ENCODE measurements at places on chromosomes 13 and 19. TPM values are rescaled to one million over a fixed set of nuclear protein-coding genes. Genes with fewer than 3 reads are reported as not detected.

DNA sequence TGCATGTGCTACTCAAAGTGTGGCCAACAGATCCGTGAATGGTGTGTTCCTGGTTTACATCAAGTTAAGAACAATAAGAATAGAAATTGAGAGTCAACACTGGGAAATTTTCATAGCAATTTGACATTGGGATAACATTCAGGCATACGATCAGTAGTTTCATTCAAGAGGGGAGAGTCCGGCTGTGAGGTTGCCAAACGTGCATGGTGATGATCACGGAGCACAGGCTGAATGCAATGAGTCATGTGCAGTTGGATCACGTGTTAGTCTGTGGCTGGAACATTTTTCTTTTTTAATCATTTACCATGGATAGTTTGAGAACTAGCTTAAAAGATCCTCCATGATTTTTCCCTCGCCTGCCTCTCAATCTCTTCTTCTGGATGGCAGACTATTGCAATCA, 2.5 kb upstream of the DCT start:
- no peaks in the 10 kb centered on the region for H3K27me3 ChIP-seq
- H3K4me1 ChIP-seq, result no peaks in the 10 kb centered on the region
- H3K36me3 ChIP-seq, result no peaks in the 10 kb centered on the region
- H3K4me3 ChIP-seq, result no peak overlapping the region
- H3K27ac ChIP-seq, result no peak overlapping the region

DNA sequence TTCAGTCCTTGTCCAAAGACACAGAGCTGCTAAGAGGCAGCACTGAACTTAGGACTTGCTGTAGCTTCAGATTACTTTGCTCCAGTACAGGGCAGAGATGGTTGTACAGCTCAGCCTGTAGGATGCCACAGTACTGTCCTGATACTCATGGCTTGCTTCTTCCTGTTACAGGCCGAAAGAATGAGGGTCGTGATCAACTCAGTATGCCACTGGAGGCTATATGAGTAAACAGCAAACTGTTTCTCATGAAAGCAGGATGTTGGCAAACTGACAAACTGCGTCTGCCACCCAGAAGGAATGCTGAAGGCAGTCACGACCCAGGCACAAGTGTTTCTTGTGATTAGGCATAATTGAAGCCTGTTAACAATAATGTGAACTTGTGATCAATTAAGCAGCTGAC, 2.8 kb downstream of the ZNF749 start:
- H3K27ac ChIP-seq, result no peak overlapping the region
- no peaks in the 10 kb centered on the region for H3K36me3 ChIP-seq
- DNase-seq, result no peak

GRCh38 chr13:76023652-76024051, 387.5 kb downstream of the LMO7 start:
- peaks cover 50% of the 10 kb centered on the region for H3K4me1 ChIP-seq
- no peak for DNase-seq
- H3K36me3 ChIP-seq, result no peaks in the 10 kb centered on the region
- no peaks in the 10 kb centered on the region for H3K27me3 ChIP-seq
- no peak overlapping the region for H3K4me3 ChIP-seq
- H3K27ac ChIP-seq, result peak overlapping the region; percentile 95

DNA sequence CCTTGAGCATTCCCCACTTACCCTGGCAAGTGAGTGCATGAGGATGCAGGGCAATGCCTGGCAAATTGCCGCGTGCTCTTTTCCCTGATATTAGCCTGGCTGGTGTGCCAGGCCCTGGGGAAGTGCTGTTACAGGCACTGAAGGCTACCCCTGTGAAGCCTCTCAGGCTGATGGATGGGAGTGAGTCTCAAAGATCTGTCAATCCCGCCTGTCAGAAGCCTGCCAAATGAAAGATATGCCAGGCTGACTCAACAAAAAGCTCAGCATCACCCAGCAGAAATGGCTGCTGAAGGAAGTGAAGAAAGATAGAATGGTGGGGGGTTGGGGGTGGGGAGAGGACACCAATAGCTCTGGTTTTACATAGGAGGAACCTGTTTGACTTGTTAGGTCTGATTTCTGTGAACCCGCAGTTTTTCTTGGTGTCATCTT, 112.1 kb downstream of the LACC1 start:
- no peaks in the 10 kb centered on the region for H3K27me3 ChIP-seq
- no peak overlapping the region for H3K4me3 ChIP-seq
- H3K4me1 ChIP-seq, result peaks cover 29% of the 10 kb centered on the region
- no peak overlapping the region for H3K27ac ChIP-seq
- DNase-seq, result no peak
- no peaks in the 10 kb centered on the region for H3K36me3 ChIP-seq

GRCh38 chr13:46114613-46115012, 9.8 kb upstream of the CPB2 start:
- H3K36me3 ChIP-seq, result no peaks in the 10 kb centered on the region
- no peak overlapping the region for H3K27ac ChIP-seq
- H3K27me3 ChIP-seq, result no peaks in the 10 kb centered on the region
- H3K4me3 ChIP-seq, result no peak overlapping the region

GRK1 gene
- 0.21 TPM for total RNA-seq

ZNF665 gene
- 5.2 TPM for total RNA-seq

SPRY2 gene
- total RNA-seq, result 67.8 TPM

CRX gene
- 0.15 TPM for total RNA-seq
